NCI-H1417 (cell line): ENCODE measurements at places on chromosomes 3 and 15.

DNA sequence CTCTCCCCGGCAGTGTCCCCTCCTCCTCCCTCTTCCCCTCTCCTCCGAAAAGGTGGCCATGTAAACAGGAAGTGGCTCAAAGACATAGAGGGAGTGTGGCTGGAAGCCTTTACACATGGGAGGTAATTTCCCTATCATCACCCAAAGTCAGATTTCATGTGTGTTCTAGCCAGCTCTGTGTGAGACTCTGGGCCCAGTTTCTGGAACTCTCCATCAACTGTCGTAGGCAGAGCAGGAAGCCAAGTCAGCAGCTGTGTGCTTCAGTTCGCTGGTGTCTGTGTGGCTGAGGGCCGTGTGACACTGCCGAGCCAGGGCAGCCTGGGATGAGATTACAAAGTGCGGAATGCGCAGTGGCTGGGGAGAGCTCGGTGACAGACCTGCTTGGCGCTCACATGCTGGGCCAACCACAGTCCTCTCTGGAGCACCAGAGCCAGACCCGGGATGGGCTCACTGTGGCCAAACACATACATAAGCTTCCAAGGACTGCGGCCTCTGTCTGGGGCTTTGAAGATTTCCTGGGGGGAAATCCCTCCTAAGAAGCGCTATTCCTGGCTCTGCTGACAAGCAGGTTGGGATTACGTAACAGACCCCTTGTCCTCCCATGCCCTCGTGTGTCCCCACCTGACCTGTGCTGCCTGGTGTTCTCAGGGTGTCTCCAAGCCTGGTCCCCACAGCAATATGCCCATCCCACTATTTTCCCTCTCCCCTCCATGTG is 50.7 kb downstream of the UMPS start:
- no peak for DNase-seq

DNA sequence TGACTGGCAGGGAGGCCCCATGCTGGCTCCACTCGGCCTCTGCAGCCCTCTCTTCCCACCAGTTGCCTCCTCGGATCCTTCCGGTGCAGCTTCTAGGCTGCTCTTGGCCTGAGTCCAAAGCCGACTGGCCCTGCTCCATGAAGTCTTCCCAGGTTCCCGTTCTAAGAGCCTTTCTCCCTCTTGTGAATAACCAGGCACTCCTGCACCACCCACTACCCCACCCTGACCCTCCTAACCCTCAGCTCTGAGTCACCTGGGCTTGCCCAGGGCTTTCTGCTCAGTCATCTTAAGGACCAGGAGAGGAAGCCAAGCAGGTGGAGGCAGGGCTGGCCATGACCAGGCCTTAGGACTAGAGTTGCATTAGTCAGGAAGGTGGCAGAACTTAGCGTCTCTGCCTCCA is 28.1 kb upstream of the CNBP start:
- peak; percentile 69 for DNase-seq

DNA sequence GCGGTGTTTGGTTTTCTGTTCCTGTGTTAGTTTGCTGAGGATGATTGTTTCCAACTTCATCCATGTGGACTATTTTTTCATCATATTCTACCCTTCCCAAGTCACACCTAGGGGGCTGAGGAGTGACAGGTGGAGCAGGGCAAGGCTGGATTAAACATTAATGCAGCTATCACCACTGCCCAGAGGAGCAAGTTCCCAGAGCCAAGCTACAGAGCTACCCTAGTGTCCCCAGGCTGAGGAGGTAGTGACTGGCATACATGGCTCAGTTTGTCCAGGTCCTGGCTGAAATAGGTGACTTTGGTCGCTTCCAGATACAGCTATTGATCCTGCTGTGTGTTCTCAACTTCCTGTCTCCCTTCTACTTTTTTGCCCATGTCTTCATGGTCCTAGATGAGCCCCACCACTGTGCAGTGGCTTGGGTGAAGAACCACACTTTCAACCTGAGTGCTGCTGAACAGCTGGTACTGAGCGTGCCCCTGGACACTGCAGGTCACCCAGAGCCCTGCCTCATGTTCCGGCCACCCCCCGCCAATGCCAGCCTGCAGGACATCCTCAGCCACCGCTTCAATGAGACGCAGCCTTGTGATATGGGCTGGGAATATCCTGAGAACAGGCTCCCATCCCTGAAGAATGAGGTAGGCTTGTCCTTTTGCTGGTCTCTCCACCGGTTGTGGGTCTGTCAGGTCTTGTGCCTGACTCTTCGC is at the start of gene SLC22A13:
SLC22A13 (plus strand) TSS at position 209 of the 704 bp plus-strand sequence; CDS start at position 258, 49 bp downstream.
- no peak for DNase-seq

- peak; percentile 84 for DNase-seq
Observed at GRCh38 chr3:185659942-185660921, 74.1 kb downstream of the SENP2 start.

DNA sequence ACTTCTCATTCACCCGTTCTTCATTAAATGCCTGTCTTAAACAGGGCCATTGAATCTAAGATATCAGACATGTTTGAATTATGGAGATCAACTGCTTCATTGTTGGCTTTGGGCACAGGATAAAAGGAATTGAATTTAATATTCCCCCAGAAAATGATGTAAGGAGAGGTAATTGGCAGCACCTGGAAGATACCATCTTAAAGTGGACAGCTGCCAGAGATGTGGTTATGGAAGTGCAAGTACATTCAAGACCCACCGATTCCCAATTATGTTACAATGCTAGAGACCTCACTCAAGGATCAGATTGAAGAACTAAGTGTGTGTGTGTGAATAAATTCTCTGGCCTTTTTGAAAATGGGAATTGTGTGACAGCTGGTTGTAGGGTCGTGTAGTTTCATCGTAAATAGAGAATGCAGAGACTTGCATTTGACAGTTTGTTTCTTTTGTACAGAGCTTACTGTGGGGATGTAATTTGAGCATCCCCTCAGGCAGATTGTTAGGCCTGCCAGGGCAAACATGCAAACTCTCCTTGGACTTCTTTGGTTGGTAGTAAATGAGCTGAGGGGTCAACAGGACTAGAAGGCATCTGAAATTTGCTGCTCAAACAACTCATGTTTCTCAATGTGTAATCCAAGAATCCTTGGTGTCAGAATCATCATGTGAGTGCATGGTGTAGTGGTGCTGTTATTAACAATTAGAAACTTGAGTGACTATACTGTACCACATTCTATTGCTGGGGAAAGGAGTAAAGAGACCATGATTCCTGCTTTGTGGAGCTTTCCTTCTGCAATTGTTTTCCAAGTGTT is 359.2 kb upstream of the THRB start:
- DNase-seq, result peak; percentile 3
